ENCODE measurements at places on chromosomes 12 and 14.
A peak's percentile ranks its signal among the peaks of the same experiment; 100 is the strongest.

- DNase-seq: no peak
Measured at GRCh38 chr14:65438266-65438933, 25.9 kb downstream of the FUT8 start.

DNA sequence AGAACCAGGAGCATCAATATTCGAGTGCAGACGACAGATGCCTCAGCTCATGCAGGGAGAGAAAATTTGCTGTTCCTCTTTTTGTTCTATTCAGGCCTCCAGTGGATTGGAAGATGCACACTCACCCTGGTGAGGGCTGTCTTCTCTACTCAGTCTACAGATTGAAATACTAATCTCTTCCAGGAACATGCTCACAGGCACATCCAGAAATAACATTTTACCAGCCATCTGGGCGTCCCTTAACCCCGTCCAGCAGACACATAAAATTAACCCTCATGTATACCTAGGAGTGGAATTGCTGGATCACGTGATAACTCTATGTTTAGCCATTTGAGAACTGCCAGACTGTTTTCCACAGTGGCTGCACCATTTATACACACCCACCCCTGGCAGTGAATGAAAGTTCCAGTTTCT, 4.5 kb upstream of the OAS2 start:
- DNase-seq: no peak

GRCh38 chr12:81077686-81078441, at the start of gene ACSS3:
ACSS3 (plus strand) TSS chr12:81078079; CDS start chr12:81078121, 42 bp downstream.
- DNase-seq: no peak

GRCh38 chr12:89433634-89434033, 81.3 kb upstream of the DUSP6 start:
- no peak for DNase-seq

GRCh38 chr14:86296173-86296572, 766.2 kb downstream of the FLRT2 start:
- DNase-seq: no peak

GRCh38 chr14:95149441-95149840, 7.9 kb downstream of the DICER1 start:
- DNase-seq: no peak

DNA sequence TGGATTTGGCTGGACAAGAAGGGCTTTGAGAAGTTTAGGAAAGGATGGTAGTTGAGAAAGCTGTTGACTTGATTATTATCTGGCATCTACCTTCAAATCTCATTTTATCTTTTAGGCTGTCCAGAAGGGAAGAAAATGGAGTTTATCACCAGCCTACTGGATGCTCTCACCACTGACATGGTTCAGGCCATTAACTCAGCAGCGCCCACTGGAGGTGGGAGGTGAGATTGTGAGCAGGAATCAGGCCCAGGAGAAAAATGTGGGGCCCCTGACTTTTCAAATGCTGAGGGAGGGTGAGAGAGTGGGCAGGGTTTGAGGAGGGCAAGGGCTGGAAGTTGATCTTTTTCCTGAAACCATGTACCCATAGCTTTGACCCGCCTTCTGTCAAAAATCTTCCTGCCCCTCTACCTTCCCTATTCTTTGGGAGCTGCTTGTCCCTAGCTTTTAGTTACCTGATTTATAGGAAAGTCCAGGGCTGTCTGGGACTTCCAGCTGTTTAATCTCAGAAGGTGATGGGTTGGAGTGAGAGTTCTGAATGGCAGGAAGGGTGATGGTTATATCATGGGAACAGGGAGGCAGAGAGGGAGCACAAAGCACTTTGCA, 134.2 kb downstream of the SMOC1 start:
- no peak for DNase-seq

- DNase-seq: no peak
Measured at GRCh38 chr14:39505812-39506211, 73.6 kb upstream of the FBXO33 start.

- peak; percentile 79 for DNase-seq
Measured at GRCh38 chr12:111056618-111057521, 136.5 kb upstream of the MYL2 start.

DNA sequence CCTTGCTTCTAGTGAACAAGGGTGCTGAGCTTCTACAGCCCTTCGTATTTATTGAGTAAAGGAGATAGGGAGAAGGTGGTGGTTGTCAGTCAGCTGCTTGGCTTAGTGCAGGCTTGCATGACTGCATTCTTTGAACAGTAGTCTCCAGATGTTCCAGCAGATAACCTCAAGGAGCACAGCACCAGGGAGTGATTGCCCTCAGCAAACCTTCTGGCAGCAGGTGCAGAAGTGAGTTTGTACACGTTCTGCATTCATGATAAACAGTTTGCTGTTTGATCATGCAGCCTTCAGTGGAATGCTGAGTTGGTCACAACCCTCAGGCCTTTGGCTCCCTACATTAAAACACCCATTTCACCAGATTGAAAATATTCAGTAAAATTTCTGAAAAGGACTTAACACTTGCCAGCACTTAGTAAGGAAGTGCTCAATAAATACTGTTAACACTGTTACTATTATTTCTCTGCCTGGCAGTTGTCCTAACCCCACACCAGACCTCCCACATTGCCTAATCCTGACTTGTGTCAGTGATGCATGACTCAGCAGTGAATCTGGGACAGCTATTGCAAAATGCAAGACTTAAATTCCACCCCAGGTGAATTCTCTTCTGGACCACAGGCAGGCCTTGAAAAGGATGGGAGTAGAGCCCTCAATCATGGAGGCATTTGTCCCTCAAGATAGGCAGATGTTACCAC, 18.9 kb upstream of the CARMIL3 start:
- DNase-seq: no peak

DNA sequence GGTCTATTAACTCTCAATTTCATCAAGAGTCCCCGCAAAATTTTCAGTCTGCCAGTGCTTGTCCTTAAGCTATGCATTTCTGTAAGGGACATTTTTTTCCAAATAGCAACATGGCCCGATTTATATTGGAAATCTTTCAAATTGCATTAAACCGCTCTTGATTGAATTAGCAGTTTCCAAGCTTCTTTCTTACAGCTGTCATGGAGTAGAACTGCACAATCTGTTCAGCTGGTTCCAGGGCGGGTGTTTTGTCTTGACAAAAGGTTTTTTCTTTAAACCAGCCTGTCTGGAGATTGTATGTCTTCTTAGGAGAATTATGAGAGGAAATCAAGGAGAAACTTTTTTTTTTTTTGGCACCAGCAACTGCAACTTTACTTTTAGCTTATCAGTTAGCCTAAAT, 185.8 kb downstream of the ALG10B start:
- DNase-seq: no peak

- DNase-seq: no peak
Measured at GRCh38 chr12:78530100-78530765, 334.3 kb upstream of the SYT1 start.

DNA sequence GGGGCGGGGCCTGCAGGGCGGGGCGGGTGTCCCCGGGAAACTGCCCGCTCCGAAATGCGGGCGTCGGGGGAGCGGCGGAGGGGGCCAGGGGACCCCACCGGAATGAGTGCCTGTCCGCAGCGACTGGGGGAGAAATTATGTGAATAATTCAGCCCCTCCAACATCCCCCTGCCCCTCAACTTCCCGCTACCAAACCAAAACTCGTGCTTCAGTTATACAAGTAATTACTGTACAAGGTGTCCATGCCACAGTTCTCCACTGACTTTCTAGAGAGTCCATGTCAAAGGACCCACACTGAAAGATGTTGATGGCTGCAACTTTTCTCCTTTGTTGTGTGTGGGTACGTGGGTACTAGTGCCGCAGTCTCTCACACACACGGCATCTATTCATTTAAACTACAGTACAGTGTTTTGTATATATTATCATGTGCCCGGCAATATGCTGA, 414 bp upstream of the CDK17 start:
- DNase-seq: no peak

- no peak for DNase-seq
Measured at GRCh38 chr12:66312189-66312588, 9.9 kb downstream of the HELB start.

DNA sequence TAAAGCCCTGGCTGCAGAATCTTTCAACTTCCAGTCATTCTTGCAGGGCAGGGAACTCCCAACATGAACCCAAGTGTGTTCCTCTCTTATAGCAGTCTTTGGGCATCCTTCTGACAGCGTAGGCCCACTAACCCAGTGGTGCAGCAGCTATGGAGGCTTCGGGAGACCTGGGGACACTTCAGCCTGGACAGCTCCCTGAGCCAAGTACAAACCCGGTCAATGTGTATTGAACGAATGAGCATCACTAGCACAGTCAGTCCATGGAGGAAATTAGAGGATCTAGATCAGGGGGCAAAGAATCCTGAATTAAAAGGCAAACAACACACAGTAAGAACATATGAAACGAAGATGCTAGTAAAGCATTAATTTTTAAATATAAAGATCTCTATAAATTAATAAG, 41.8 kb downstream of the KIAA0586 start:
- DNase-seq: no peak

- DNase-seq: no peak
Measured at GRCh38 chr14:73731111-73731510, 16.9 kb upstream of the PNMA1 start.

- DNase-seq: no peak
Measured at GRCh38 chr12:104714369-104714768, 243.7 kb downstream of the SLC41A2 start.

- no peak for DNase-seq
Measured at GRCh38 chr14:33634631-33635030, 316.2 kb downstream of the EGLN3 start.

DNA sequence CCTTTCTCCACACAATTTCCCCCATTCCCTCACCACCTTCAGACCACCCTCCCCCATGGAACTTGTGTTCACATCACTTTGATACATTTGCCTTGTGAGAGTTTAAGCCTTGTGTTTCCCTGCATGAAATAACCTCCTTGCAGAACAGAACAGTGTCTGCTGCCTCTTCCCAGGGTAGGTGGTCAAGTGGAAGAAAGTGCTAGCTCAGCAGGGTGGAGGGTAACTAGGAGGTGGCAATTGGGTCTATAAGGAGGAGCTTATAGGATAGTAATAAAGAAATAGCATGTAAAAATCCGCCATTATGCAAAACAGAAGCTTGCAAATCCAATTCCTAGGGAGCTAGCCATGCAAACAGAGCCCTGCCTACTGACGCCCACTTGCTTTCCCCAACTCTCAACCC, 13.9 kb upstream of the KRT8 start:
- DNase-seq: no peak

GRCh38 chr14:36279306-36280190, 40.9 kb downstream of the MBIP start:
- no peak for DNase-seq

- no peak for DNase-seq
Measured at GRCh38 chr14:20179218-20179617, 11.5 kb upstream of the OR11G2 start.

GRCh38 chr12:105083031-105083430, 1.2 kb downstream of the ALDH1L2 start:
- no peak for DNase-seq

DNA sequence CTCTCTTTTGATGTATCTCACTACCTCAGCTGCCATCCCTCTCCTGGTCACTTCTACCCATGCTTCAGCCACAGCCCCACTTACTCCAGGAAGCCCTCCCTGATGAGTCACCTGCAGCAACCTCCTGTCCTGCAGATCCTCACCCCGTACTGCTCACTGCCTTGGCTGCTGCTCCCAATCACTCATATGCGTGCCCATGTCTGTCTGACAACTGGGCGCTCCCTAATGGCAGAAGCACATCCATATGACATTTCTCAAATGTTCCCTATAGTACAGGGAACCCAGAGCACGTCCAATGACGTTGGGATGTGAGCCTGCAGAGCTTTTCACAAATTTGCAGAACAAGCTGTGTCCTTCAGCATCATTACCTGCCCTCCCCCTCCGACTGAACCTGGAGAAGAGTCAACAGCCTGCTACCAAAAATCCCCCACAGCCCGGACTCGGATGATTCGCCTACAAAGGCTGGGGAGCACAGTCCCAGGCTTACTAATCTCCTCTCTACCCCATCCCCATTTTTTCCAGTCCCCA, 90.0 kb downstream of the SINHCAF start:
- no peak for DNase-seq

GRCh38 chr12:62895351-62895877, 39.5 kb downstream of the PPM1H start:
- DNase-seq: no peak

- DNase-seq: no peak
Measured at GRCh38 chr12:119157528-119157927, 21.2 kb upstream of the HSPB8 start.

All from naive thymus-derived CD8-positive, alpha-beta T cell (primary cell).